ENCODE measurements at places on chromosomes 4 and X.

DNA sequence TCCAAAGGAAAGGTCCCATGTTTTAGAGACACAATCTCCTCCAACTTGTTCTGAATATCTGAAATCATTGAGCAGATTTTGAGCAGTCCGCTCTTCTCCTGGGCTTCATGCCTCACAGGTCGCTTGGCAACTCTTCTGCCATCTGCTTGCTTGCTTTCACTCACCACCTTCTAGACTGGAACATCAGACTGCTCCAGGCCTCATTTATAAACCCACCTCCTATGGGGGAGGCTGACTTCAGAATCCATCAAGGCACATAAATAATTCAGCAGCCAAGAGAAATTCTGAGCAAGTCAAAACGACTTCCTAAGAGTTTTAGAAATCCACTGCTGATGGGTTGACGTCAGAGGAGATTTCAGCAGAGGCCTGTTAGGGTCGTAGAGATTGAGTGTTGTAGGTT is 64.1 kb downstream of the FAM184B start:
- DNase-seq = peak; percentile 75

DNA sequence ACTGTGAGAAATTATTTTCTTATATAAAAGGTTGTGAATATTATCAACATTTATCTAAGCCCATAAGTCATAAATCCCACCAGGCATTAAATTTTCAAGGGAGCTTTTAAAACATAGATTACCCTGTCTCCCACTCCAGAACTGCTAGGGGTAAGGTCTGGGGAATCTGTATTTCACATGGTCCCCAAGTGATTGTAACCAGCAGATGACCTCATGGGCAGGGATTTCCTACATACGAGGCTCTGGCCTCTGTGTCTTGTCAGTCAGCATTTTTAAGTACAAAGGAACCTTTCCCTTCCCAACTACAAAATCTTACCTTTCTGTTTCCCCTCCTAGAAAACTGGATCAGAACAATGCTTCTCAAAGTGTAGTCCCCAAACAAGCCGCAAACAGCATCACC is 188.6 kb downstream of the TSPAN5 start:
- DNase-seq = no peak

GRCh38 chrX:54597728-54598127 is 67.7 kb downstream of the GNL3L start:
- no peak for DNase-seq

- no peak for DNase-seq
Observed at GRCh38 chrX:118062817-118063615, 53.6 kb downstream of the KLHL13 start.

GRCh38 chrX:24498181-24498580 is 33.1 kb downstream of the PDK3 start:
- no peak for DNase-seq
